ENCODE measurements at places on chromosomes 4 and X.

GRCh38 chrX:135410861-135411627, 10.7 kb upstream of the SMIM10L2A start:
- DNase-seq: no peak

DNA sequence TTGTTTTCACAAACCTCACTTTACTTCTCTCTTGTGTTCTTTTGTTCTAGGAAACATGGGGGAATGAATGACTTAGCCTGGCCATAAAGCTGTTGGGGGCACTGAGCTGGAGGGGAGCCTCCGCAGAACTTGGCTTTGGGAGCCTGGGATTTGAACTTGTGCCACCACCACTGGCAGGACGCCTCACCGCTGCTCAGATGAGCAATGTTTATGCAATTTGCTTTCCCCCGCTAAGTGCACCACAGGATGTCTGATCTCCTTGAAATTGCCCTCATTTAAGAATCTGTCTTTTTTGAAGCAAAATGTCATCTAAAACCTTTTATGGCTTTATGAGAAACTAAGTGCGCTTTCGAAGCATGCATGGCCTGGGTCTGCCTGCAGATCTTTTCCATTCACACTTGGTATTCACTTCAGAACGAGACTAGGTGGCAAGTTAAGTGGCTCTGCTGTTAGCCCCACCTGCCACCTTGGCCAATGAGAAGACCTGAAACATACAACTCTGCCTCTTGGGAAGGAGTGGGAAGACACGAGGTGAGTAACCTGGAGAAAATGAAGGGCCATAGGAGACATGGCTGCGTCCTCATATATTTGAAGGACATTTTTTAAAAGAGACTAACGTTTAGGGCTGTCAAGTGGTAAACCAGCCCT, 119.3 kb downstream of the LDB2 start:
- DNase-seq: no peak

- DNase-seq: no peak
Observed at GRCh38 chr4:188869581-188869980, 730.3 kb downstream of the TRIML1 start.

DNA sequence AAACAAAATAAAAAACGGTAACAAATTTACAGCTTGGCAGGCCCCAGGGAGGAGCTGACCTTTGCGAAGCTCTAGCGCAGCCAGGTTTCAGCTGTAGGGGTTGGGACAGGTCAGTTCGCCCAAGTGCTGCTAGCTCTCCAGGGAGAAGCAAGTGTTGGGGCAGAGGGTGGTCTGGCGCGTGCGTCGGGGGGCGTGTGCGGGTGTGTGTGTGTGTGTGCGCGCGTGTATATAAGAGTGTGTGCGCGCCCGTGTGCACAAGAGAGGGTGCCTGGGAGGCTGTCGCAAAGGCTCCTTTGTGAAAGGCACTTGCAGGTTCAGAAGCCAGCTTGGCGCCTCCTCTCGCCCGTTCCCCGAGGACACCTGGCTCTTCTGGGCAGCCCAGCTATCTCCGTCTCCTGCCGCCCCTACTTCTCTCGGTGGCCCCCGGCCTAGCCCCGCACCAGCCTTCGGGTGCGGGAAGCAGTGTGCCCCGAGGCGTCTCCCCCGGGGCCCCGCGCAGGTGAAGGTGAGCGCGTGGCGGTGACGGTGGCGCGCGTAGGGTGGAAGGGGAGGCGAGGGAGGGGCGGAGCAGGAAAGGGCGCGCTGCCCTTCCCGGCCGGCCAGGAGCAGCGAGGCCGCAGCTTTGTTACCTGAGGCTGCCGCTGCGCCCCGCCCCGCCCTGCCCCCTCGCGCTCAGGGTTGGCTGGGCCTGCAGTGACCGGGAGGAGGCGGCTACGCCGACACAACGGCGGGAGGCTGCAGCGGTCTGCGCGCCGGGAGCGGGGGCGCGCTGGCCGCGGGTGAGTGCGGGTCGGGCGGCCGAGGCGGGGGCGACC, at the start of gene FHDC1:
TSS of gene FHDC1 (plus strand) at position 693 of the 815 bp plus-strand sequence. CDS start 6,735 bp downstream, outside the sequence.
- DNase-seq: no peak

DNA sequence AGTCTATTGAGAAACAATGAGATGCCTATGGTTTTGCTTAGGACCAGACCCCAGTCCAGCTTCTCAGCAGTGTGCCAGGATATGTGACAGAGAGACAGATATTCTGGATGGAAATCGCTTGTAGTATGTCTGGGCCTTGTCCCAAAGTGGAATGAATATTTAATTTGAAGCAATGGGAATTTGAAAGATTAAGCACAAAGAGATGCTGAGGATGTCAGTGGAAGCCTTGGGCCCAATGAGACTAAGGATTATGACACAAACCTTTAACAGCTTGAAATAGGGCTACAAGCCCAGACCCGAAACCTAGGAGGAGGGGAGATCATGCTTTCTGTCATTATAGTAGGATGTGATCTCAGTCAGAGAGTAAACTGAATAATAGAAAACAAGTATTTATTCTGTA, 459.2 kb downstream of the FAT4 start:
- DNase-seq: no peak

DNA sequence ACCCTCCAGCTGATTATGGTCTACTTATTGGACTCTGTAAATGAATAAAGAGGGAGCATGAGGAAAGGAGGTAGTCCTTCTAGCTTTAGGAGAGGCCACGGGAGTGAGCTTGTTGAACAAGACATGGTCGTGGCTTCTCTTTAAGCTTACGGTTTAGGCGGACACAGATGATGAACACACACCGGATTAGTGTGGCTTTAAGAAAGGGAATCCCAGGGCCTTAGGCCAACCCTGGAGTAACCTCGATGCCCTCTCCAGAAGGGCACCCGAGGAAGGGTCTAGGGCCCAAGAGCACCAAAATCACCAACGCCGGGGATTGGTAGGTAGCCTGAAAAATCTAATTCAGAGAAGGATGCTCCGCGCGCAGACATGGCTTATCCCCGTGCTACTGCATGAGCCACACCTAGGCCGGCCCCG, 39.4 kb downstream of the ERVMER34-1 start:
- no peak for DNase-seq

DNA sequence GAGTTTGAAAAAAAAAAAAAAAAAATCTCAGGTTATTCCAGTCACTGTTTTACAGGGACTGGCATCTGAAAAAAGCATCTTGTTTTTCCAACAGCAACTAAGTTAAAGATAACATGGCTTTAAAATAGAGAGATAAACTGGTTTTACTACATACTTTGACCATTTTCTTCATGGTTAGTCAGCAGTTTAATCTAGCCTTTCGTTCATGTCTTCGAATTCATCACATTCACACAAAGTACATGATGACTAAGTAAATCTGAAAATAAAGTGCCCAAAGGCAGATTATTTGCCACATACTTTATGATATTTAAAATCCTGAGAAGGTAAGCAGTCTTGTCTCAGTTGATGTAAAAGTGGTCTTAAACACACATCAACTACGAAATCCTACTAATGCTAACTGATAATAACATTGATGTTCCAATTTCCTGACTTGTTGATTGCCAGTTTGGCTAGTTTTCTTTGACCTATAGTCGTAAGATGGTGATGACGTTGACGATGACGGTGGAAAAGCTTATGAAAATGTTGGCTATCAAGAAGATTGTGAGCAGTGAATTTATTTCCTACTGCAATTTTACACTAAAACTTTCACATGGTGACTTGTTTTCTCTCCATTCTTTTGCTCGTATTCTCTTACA, 540.5 kb upstream of the BOD1L1 start:
- no peak for DNase-seq

DNA sequence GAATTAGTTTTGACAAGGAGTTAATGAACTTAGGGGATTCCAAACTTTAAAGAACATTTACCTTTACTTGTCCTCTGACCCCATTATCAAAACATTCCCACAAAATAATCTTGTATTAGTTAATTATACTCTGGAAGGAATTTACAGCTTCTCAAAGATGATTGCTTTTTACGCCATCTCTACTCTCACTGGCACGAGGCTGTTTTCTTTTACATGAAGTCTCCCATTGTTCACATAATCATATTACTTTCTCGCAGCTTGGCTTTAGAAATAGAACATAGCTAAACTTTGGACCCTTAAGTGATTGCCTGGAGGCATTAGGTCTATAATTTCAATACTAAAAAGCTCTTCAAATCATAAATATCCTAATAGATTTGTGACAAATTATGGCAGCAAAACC, 592.9 kb downstream of the TRIML1 start:
- no peak for DNase-seq

GRCh38 chrX:12245650-12246645, 107.7 kb downstream of the FRMPD4 start:
- no peak for DNase-seq

GRCh38 chr4:158996669-158997074, 106.2 kb upstream of the RAPGEF2 start:
- DNase-seq: no peak

DNA sequence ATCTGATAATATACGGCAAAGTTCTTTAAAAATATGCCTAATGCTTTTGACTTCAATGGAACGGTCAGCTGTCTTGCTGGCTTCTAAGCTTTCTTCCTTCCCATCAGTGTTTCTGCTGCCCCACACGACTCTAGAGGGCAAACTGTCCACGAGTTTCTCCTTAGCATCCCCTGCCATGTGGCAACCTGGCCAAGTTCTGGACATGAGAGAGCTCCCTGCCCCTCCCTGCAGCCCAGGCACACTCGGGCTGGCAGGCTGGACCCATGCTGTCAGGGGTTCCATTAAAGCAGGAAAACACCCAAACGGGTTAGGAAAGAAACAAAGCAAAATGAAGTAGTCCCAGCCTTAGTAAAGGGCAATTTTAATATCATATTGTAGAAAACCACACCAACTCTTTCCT, 38.8 kb downstream of the KDR start:
- DNase-seq: no peak

- no peak for DNase-seq
Observed at GRCh38 chr4:92106816-92107215, 196.9 kb upstream of the GRID2 start.

GRCh38 chrX:1391707-1392375, at the start of gene SLC25A6:
TSS of gene SLC25A6 (minus strand) at chrX:1392113. CDS start at chrX:1392009, 104 bp downstream.
- peak; percentile 93 for DNase-seq

DNA sequence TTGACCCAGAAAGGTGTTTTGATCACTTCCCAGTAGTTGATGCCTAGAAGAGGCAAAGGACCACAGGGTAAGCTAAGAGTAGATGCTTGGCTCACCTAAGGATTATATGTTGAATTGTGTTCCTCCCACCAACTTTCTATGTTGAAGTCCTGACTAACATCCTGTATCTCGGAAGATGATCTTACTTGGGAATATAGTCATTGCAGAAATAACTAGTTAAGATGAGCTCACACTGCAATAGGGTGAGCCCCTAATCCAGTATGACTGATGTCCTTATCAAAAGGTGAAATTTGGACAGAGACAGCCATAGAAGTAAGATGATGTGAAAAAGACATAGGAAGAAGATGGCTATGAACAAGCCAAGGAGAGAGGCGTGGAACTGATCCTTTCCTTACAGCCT, 3.3 kb upstream of the HMGB2 start:
- DNase-seq: no peak

DNA sequence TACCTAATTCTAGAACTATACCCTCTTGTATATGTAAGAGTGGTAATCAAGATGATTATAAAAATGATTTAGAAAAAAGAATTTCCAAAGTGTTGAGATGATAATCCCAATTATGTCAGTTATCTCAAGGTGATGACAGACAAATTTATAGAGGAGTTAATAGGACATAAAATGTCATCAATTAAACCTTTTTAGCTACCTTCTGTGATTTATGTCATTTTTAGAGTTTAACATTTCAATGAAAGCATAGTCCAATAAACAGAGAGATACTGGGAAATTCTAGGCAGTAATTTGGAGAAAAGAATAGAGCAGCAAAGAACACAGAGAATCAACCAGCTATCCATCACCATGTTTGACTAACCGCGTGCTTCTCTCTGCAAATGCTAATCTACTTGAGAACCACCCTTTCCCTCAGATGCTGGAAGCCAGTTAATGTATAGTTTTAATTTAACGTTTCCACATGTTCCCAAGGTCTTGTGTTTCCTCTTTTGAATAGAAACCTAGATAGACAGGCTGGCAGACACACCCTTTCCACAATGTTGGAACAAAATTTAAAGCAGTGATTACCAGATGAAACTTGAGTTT, 433.1 kb upstream of the FAM241A start:
- no peak for DNase-seq

DNA sequence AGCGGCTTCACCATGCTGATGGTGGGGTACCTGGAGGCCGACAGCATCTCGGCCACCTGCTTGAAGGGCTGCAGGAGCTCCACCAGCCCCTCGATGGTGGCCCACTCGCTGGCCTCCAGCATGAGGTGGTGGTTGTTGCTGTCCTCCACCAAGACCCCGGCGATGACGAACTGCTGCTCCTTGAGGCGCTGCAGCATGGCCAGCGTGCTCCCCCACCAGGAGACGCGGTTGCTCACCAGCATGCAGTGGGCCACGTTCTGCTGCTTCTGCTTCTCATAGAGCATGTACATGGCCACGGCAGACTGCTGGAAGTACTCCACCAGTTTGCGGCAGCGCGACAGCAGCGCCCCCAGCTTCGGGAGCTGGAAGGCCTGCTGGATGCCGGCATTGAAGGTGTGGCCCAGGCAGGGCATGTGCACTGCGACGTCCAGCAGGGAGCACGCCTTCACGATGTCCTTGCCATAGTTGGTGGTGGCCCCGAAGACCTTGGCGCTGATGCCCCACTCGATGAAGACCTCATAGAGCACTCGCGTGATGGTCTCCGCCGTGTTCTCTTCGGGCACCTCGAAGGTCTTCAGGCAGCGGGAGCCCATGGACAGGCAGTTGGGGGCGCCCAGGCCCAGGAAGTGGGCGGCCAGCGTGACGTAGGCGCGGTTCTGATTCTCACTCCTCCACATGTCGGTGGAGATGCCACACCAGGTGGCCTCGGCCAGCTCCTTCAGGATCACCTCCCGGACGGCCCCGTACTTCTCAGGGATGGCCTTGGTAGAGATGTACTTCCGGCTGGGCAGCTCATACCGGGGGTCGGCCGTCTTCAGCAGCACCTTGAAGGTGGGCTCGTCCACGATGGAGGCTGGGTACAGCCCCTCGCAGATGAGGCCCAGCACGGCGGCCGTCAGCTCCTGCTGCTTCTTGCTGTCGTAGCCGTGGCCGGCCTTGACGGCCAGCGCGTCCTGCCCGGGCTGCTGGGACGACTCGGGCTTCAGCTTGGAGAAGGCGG, 11.0 kb downstream of the DHRSX start:
- DNase-seq: no peak

DNA sequence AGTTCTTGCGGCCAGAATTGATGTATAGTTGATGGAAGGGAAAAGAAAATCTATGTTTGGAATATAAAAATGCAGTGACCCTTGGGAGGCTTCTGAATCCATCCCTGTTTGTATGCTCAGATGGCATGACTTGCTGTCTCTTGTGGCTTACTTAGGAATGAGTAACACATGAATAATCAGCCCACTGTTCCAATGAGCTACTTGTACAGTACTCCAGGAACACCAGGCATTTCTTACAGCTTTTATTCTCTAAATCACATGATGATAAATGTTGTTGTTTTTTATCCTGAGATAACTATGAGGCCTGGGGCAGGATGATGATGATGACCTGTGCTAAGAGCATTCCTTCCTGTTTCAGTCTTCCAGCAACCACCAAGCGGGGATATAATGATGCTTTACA, 18.9 kb downstream of the TMPRSS11E start:
- DNase-seq: no peak

- DNase-seq: no peak
Observed at GRCh38 chrX:78307665-78308064, 19.7 kb downstream of the CYSLTR1 start.

All from CMK (cell line).